ENCODE measurements at places on chromosomes 3 and 15.

DNA sequence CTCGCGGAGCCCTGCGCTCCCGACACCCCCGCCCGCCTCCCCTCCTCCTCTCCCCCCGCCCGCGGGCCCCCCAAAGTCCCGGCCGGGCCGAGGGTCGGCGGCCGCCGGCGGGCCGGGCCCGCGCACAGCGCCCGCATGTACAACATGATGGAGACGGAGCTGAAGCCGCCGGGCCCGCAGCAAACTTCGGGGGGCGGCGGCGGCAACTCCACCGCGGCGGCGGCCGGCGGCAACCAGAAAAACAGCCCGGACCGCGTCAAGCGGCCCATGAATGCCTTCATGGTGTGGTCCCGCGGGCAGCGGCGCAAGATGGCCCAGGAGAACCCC, 464 bp downstream of the SOX2 start:
- DNase-seq = no peak

DNA sequence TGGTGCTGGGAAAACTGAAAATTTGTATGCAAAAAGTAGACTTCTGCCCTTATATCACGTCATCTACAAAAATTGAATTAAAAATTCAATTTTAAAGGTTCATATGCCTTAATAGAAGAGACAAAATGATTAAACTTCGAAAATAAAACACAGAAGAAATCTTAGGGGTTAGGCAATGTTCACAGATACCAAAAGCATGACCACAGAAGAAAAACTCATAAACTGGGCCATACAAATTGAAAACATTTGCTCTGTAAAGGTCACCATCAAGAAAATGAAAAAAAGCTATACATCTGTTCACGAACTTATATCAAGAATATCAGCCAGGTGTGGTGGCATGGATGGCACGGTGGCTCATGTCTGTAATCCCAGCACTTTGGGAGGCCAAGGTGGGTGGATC, 245.1 kb downstream of the PCCB start:
- DNase-seq = no peak

DNA sequence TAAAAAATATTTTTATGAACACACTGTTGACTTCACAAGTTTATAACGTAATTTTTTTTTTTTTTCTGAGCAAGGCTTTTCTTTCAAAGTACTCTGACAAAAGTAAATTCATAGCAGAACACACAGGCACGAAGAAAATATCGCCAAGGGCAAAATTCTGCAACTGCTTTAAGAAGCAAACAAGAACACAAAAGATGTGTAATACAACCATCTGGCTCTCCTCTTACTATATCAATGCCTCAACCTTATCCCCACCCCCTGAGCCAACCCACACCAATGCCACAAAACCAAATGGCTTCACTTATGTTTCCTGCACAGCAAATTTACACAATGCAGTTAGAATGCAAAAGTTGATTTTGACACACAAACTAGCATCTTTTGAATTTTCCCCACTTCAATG, 274.2 kb downstream of the FOXP1 start:
- peak; percentile 68 for DNase-seq

DNA sequence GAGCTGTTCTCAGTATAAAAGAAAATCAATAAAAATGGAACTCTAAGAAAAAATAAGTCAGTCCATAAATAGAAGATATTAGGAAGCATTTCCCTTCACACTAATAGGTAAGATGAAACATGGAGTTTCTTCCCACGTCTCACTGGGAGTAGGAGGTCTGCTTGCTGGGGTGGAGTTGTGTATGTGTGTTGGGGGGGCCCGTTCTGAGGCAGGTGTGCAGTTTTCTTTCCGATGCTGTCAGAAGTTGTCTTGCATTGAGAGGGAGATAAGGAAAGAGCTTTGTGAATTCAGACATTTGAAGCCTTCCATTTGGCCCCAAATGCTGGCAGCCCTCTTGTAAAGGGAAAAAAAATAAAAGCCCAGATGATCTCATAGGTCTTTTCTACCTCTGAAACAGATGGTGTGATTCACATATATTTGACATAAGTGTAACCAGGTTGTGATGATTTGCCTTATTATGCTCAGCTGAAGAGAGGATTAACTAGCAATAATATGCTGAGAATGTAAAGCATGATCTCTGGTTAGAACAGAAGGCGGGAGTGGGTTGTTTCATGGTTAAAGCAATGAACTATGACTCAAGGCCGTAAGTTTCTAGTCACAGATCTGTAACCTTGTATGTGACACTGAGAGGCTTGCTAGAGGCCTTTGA, 8.8 kb downstream of the RASGRP1 start:
- DNase-seq = peak; percentile 43

DNA sequence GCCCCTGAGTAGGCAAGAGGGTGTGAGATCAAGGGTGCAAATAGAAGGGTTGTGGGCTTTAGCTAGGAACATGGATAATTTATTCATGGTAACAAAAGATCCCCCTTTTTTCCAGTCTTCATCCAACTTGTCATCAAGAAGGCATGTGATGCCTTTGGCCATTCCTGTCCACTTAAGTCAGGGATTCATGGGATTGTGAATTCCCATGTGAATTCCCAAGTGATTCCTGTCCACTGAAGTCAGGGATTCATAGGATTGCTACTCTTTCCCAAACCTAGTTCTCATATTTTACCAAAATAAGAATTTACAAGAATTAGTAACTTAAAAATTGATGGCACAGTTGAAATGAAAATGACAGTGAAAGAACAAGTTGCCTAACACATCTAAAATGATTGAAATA, 40.8 kb downstream of the HMG20A start:
- DNase-seq = no peak

DNA sequence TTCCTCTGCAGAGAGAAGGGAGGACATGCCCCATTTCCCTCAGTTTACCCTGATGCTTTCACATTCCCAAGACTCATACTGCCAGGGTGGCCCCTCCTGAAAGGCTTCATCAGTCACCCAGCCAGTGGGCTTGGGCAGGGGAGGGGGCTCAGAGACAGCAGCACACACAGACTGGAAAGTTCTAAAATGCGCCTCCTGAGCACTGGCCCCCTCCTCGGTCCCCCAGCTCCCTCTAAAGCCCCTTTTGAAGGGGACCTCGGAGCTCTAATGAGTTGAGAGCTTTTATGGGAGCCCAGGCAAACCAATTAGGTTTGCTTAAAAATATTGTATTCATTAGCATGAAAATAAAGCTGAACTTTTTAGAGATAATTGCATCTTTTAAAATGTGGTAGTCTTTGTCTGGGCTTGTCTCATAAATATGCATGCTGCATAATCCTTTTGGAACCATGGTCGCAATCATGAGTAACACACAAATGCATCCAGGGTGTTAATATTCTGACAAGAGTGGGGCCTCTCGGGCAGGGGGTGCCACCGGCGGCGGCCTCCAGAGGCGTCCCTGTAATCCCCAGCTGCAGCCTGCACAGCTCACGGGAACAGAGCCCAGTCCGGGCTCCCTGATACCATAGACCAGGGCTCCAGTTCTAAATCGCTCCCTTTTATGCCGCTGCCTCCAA, 78.5 kb downstream of the RPLP1 start:
- DNase-seq = no peak

DNA sequence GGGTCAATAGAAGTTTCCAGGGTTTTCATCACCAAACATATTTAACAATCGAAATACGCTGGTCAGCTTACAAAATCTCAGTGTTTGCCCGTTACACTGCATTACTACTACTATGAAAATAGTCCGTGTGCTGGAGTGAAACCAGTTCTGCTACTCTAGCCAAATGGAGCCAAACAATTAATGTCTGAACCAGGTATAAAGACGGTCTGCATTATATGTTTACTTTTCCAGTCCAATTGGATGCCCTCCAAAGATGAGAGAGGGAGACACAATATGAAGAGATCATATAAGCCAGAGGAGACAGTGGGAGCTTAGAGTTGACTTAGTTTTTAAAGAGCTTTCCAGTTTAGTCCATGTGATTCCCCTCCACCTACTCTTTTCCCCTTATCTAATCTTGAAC, 6.3 kb upstream of the DUT start:
- no peak for DNase-seq

DNA sequence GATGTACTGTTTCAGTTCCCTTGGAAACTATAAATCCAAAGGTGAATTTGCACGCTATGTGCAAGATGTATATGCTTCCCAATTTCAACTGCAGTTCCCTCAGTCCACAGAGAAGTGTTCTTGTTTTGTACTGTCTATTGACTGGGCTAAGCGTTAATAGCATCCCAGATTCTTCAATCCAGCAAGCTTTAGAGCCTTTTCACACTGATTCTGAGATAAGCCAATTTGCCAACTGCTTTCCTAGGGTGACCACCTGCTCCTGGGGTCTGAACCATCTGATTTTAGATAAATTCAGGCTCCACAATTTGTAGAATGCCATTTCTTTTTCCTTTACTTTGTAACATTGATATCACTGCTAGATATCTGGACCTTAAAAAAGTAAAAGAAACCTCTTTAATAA, 340.1 kb downstream of the PTPRG start:
- no peak for DNase-seq

- DNase-seq = no peak
Measured at GRCh38 chr3:87121856-87122255, 105.3 kb upstream of the CHMP2B start.

- DNase-seq = peak; percentile 5
Measured at GRCh38 chr15:76058714-76059319, 968 bp upstream of the TMEM266 start.

DNA sequence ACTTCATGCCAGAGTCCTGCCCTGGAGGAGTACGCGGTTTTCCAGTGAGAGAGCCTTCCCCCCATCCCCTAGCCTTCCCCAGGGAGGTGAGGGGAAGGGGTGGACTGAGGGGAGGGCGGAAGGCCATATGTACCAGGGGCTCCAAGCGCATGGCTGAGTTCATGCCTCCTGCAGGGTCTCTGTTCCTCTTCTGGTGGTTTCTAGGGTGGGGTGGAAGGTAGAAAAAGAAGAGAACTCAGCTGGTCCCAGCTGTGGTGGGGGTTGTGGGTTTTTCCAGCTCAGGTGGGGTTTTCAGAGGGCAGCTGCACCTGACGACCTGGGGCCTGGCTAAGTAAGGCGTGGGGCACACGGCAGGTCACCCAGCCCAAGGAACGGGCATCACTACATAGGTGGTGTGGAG, 10.7 kb upstream of the IQSEC1 start:
- no peak for DNase-seq

DNA sequence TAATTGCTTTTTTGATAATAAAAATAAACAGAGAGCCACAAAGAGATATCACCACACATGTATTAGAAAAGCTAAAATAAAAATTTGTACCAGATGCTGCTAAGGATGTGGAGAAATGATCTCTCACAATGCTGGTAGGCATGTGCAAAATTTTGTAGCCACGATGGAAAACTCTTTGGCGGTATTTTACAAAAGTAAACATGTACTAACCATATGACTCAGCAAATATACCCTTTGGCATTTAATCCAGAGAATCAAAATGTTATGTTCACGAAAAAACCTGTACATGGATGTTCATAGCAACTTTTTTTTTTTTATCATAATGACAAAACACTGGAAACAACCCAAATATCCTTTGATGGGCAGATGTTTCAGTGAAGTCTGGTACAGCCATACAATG, 261.2 kb downstream of the LPP start:
- DNase-seq = no peak

- no peak for DNase-seq
Measured at GRCh38 chr3:121594850-121595249, 1.7 kb downstream of the FBXO40 start.

DNA sequence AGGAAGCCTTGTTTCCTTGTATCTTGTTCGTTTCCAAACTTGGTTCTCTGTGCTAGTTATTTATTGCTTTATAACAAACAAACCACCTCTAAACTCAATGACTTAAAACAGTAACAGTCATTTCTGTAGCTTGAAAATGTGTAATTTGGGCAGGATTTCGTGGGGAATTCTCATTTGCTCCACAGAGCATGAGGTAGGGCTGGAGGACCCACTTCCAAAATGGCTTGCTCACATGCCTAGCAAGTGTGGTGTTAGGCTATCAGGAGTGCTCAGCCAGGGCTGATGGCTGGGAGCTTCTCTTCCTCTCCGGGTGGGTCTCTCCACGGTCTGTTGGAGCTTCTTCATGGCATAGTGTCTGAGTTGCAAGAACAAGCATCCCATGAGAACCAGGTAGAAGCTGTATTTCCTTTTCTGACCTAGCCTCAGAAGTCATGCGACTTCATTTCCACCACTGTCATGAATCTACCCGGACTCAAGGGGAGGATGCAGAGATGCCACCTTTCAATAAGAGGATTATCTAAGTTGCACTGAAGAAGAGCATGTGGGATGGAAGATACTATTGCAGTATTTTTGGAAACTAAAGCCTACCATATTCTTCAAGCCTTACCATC, 8.2 kb upstream of the TNIK start:
- DNase-seq = no peak

DNA sequence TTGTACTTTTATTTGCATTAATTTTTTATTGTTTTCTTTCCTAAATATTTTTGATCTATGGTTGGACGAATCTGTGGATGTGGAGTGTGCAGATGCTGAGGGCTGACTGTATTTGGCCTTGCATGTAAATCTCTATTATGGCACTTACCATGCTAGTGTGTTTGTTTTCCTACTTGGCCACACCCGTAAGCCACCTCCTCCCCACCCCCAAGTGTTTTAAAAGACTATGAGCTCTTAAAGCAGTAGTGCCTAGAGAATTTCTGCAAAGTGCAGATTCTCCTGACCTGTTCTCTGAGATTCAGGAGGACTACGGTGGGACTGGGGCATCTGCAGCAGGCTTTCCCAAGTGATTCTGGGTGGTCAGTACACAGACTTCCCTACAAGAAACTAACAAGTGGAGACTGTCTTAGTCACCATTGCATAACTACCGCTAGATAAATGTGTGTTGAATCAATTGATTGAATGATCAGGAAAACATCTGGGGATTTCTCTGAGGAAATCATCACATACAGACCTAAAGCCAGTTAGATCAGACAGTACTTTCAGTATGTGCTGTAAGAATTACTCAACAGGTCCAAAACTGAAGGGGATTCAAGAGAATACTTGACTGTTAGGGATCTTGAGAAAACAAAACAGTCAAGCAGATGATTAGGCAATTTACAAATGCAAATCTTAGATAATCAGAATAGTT, 6.2 kb upstream of the TIPARP start:
- DNase-seq = peak; percentile 22

- DNase-seq = no peak
Measured at GRCh38 chr3:128319741-128320141, 146.9 kb downstream of the DNAJB8 start.

DNA sequence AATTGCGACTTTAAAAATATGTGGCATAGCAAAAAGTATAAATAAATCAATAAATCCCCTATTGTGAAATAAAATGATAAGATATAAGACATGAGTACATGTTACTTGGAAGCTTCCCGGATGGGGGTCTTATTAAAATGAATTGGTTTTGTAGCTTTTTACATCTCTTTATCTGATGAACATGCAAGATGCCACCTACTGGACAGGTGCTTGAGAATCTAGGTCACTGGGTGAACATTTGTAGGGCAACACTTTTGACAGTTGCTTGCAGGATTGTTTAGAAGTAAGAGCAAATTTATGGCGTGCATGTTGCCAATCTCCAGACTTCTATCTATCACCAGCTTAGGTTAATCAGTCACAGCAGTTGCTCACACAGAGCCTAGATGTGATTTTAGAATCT, 362.7 kb upstream of the SUCLG2 start:
- DNase-seq = no peak

DNA sequence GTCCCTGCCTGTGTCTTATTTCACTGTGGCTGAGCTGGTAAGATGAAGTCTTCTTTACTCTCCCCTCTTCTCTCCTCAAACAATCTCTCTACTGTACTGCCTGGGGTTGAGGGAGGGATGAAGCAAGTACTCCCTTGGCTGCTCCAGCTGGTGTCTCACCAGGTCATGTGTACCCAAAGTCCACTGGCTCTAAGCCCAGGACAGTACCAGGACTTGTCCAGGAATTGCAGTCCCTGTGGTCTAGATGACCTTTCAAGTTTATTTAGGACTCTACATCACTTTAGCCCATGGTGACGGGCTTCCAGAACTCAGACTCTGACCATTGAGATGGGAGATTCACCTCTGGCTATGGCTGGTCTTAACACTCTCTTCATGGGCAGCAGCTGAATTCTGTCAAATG, 17.5 kb upstream of the SLC27A2 start:
- DNase-seq = no peak
